ENCODE measurements at places on chromosomes 16 and 17. TPM values are rescaled to one million over a fixed set of nuclear protein-coding genes. Genes with fewer than 3 reads are reported as not detected.
A peak's percentile ranks its signal among the peaks of the same experiment; 100 is the strongest.

Gene DPH1
- 14.2 TPM for total RNA-seq

DNA sequence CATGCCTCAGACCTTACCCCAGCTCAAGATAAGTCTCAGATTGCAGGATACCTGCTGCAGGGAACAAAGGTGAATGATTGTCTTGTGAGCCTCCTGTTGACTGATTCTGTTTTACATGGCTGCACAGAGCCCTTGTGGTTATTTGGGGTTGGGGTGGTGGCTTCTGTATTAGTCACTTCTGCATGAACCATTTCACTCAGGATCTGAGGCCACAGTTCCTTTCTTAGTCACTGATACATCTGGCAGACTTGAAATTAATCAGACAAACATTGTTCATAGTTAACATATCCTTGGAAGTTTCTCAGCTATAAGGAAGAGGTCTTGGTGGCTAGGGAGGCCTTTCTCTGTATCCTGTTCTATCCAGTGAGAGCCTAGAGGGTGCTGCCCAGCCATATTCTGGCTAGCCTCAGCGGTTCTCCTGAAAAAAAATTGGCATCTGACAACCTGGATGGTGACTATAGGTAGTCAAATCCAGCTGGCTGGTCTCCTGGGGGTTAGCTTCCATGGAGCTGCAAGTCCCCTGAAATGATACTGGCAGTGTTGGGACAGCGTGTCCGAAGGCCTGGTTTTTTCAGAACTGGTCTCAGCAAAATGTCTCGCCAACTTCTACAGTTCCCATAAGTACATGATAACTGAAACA, 8.4 kb upstream of the PLK1 start:
- DNase-seq: peak; percentile 51

- DNase-seq: no peak
Observed at GRCh38 chr16:12685806-12686205, 117.9 kb downstream of the CPPED1 start.

DNA sequence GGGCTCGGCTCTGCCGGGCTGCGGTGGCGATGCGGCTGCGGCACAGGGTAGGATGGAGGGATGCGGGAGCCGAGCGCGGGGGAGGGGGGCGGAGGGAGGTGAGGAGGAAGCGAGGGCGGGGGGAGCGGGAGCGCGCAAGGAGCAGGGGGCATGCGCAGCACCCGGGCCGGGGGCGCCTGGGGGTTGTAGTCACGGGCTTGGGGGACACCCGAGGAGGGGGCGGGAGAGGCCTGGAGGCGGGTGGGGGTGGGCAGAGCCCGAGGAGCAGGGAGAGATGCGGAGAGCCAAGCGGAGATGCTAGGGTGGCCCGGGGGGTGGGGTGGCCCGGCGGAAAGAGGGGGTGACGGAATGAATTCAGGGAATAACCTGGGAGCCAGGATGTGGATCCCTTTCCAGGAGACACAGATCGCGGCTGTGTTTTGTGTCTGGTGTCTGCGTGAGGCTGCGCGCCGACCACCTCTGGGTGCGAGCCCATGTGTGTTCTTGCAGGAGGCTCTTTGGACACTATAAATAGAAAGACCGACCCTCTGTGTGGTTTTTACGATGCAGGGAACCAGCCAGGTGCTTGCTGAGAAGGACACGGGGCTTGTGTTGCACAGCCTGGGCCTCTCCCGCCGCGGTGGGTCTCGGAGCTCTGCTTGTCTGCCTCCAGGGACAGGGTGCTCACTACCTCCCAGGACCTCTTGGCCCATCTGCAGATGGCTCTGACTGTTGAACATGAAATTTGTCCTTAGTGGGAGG, at the start of gene STX1B:
STX1B (minus strand) TSS at position 54 of the 741 bp plus-strand sequence. CDS start 242 bp downstream, outside the sequence.
- no peak for DNase-seq

Gene ENKD1
- total RNA-seq: 15.7 TPM
